Smooth muscle cell of the coronary artery (primary cell): ENCODE measurements at places on chromosomes 13 and 19. TPM values are rescaled to one million over a fixed set of nuclear protein-coding genes. Genes with fewer than 3 reads are reported as not detected.

Gene CLEC17A
- not detected in 2 replicates for total RNA-seq

Gene CYP2A13
- not detected in 2 replicates for total RNA-seq

Gene ZNF813
- total RNA-seq = 3.2 and 3.7 TPM in 2 replicates

Gene ZNF90
- 0.68 and 1.6 TPM in 2 replicates for total RNA-seq

Gene COX7A1
- 50.9 and 81.3 TPM in 2 replicates for total RNA-seq

Gene SLC17A7
- total RNA-seq = 0.08 and 0.12 TPM in 2 replicates

Gene ZNF43
- total RNA-seq = 2.3 and 2.9 TPM in 2 replicates

Gene PTGER1
- 0.12 and 1.5 TPM in 2 replicates for total RNA-seq

Gene DNAAF3
- total RNA-seq = 0.23 and 0.30 TPM in 2 replicates

Gene LIM2
- not detected in 2 replicates for total RNA-seq

Gene ZNF569
- 4.7 and 6.7 TPM in 2 replicates for total RNA-seq

Gene ELAVL3
- not detected in 2 replicates for total RNA-seq
